ENCODE measurements at places on chromosomes 1 and 21.

GRCh38 chr1:118970451-118970850 is 17.7 kb downstream of the TBX15 start:
- DNase-seq, result no peak

DNA sequence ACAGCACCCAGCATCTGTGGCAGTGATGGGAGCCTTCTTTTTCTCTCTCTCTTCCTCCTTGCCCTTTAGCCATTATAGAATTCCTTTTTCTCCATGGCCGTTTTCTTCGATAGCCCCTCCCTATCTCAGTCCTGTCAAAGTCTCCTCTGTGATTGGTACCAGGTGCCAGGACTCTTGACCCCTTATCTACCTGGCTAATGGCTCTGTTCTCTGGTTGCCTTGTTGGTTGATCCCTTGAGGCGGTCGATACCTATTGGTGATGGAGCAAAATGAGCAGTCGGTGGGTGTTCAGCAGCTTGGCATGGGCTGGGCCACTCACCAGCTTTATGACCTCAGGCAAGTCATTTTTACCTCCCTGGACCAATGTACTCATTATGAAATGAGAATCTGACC is 2.0 kb downstream of the ATF3 start:
- no peak for DNase-seq

DNA sequence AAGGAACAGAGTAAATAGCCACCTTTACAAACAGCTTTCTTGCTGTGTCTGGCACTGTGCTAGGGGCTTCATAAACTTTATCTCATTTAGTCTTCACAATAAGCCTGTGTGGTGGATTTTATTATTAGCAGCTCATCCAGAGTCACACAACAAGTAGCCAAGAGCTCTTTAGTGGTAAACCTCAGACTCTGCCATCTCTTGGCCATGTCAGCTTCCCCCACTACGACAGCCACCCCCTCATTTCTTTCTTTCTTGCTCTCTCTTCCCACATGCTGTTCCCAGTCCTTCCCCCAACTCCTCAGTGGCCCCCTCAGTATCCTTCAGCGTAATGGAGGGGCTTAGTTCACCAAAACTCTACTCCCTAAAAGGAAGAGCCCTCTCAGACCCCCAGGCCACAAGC is 1.2 kb upstream of the ZNF683 start:
- no peak for DNase-seq

DNA sequence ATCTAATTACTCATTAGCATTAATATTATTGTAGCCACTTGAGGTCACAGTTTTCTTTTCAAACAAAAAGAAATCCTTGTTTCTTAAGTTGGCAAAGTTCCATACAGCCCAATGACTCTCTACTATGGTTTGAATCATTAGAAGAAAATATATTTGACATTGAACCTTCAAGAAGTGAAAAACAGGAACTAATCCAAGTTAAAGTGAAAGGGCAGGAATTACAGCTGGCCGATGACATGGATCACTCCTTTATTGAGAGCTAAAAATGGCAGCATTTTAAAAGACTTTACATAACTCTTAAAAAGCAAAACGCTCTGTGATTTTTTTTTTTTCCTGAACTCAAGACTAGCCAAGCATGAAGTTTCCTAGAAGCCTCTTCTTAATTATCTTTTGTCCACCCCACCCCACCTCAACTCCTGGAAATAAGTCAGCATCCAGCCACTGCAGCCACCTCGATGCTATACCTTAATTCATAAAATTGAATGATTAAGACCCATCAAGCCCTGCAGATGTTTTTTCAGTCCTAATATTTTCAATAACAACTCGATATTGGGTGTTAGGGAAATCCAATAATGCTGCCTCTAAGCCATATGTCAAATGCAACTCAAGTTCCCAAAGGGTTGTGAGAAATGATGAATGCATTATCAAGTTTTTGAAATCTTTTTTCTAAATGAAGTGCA is 323.1 kb downstream of the HHIPL2 start:
- no peak for DNase-seq

DNA sequence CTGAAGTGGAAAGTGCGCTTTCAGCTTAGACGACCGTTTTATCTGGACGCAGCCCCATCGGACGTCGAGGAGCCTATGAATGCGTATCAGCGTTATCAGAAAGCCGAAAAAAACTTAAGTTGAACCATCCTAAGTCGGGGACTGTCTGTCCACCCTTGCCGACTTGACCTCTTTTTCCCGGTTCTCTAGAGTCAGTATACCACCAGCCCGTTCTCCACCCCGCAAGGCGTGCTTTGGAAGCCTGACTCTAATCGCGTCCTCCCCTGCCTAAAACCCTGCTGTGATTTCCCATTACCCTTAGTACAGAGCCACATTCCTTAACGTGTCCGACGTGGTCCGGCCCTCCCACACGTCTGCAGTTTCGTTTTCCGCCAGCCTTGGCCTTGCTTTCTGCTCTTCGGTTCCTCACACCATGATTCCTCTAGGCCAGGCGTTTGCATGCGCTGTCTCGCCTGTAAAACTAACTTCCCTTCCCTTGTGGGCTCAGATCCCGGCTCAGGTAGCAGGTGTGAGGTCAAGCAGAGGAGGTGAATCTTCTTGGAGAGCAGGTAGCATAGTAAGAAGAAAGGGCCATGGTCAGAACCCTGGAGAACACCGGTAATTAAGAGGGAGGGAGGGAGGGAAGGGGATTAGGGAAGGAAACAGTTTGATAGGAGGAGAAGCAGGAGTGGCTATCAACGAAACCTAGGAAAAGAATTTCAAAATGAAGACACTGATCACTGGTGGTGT is 865 bp downstream of the ADPRS start:
- DNase-seq, result no peak

- DNase-seq, result no peak
Observed at GRCh38 chr1:76625886-76626678, 241.2 kb upstream of the ST6GALNAC5 start.

- no peak for DNase-seq
Observed at GRCh38 chr1:162568802-162569201, 7.3 kb downstream of the UAP1 start.

- no peak for DNase-seq
Observed at GRCh38 chr1:195158091-195158490, 1450.1 kb downstream of the KCNT2 start.

- no peak for DNase-seq
Observed at GRCh38 chr1:106678279-106679050, 378.0 kb upstream of the PRMT6 start.

DNA sequence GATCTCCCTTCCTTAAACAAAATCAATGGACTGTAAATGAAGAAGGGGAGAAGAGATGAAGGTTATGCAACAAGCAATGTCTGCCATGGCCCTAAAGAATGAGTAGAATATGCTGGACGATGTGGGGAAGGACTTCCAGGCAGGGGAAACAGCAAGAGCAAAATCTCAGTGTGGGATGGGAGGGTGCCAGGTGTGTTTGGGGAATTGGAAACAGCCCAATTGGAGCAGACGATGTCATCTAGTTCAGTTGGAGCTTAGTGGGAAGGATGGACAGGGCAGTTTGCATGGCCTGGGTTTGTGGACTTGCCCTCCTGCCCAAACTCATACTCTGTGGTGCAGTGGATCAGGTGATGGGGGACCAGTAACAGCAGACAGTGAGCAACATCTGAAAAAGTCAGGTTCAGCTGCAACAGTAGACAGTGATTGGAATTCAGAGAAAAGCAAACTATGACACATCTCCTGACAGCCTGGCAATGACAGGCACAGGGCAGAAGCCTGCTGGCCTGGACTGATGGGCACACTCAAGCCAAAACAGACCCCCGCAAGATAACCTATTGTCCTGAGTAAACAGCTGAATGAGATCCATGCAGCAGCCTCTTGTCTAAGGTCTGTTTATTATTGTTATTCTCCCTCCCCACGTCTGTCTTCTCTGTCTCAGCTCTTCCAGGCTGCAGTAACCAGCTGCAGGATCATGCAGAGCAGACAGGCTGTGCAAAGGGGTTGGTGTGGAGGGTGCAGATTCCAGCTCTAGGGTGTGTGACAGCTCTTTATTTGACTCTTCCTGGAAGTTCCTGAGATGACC is 50.5 kb upstream of the PRELP start:
- no peak for DNase-seq

DNA sequence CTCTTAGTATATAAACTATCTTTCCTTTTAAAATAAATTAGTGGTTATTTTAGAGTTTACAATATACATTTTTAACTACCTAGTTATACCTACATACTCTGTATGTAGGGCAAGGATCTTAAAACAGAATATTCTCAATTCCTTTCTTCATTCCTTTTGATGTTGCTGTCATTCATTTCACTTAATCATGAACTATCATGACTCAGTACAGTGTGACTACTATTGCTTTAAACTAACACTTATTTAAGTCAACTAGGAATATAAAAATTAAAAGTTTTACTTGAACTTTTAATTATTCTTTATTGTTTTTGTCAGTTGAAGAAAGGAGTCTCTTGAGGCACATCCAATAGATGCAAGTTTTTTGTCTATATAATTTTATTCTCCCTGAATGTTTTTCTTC is 726.4 kb downstream of the BRINP3 start:
- DNase-seq, result no peak

GRCh38 chr1:66542811-66543767 is 9.1 kb downstream of the SGIP1 start:
- DNase-seq, result no peak

GRCh38 chr21:45352621-45353139 is 52.3 kb upstream of the COL18A1 start:
- DNase-seq, result no peak

- no peak for DNase-seq
Observed at GRCh38 chr1:147895123-147895522, 7.5 kb upstream of the GJA8 start.

- no peak for DNase-seq
Observed at GRCh38 chr1:25111706-25112105, 120.6 kb downstream of the SYF2 start.

GRCh38 chr1:19384113-19384512 is 72.0 kb downstream of the SLC66A1 start:
- no peak for DNase-seq

DNA sequence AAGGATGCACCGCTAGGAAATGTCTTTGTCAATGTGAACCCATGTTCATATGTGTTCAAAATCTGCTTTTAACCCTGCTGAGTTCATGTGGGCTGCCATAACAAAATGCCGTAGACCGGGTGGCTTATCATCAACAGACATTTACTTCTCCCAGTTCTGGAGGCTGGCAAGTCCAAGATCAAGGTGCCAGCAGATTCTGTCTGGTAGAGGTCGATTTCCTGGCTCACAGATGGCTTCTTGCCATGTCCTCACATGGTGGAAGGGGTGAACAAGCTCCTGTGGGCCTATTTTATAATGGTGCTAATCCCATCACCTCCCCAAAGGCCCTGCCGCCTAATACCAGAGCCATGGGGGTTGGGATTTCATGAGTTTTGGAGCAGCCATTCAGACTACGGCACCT is 4.6 kb upstream of the CDCP2 start:
- DNase-seq, result no peak

DNA sequence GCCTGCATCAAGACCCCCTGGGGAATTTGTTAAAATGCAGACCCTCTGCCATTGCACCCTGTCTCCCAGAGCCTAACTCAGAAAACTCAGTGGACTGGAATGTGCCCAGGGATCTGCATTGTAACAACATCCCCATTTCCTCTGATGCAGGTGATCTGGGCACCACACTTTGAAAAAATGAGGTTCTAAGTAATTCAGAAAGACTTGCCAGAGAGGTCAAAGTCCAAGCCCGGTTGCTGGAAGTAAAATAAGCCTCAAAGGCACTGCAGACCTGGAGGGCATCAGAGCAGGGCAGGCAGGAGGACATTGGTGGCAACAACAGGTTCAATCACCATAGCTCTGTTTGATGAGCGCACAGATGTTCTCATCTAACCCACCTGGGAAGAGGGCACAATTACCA is 90.7 kb downstream of the SYT2 start:
- no peak for DNase-seq

GRCh38 chr1:24641646-24642151 is 1.4 kb upstream of the SRRM1 start:
- DNase-seq, result no peak

- DNase-seq, result no peak
Observed at GRCh38 chr1:113058941-113059706, 13.9 kb upstream of the LRIG2 start.

GRCh38 chr1:47474278-47475193 is 36.7 kb downstream of the FOXD2 start:
- no peak for DNase-seq

- no peak for DNase-seq
Observed at GRCh38 chr1:183604815-183605214, 14.6 kb upstream of the NCF2 start.

DNA sequence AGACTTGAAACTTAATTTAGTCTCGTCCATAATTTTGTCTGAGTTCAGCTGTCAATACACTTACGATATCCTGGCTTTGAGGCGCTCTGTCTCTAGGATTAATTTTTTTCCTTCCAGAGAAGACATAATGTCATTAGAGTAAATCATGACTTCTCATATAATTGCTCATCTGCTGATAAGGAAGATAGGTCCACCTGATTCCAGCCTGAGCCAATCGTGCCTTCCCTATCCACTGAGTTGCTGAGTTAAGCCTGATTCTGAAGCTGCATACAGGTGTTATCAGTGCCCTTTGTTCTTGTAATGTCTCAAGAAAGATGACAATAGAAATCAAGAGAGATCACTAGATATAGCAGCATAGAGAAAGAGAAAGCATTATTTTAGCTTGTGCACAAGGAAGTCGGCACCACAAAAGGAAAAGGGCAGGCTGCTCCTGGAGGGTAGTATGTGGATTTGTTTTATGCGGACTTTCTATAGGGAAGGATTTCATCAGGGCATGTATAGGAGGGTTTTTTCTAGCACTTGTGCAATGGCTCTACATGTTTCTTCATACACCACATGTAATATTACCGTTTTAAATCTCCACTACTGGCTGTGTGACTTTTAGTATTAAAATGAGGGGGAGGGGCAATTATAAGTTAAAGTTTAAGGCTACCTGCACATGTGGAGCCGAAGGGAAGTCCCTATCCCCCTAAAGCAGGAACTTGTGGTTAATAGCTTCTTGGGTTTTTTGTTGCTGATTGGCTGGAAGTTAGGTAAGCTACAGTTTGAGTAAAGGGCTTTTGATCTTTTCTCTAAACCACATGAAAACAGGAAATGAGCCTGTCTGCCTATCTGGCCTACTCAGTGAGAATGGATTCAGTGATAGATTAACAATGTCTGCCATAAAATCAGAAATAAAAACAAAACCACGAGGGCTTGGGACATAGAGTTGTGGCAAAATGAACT is 133.4 kb downstream of the PLPPR5 start:
- DNase-seq, result peak; percentile 9

- DNase-seq, result no peak
Observed at GRCh38 chr1:31216016-31216415, 23.7 kb downstream of the NKAIN1 start.

DNA sequence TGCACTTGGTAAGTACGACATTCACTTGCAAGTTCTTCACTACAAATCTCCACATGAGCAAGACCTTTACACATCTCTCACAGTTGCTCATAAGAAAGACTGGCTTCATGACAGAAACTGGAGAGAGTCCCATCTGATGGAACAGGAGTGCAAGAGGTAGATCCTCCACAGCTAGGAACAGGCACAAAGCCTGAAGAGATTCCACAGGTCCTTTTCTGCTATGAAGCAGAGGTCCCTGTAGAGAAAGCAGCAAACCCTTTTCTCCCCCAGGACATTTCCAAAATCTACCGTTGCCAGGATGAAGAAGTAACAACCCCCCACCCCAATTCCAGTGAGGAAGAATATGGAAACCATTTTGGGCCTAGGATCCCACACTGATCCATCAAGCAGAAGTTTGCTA is 47.3 kb downstream of the EIF4G3 start:
- no peak for DNase-seq

- no peak for DNase-seq
Observed at GRCh38 chr1:38892976-38893375, 11.6 kb upstream of the GJA9 start.
